AG08396 (cell line): ENCODE measurements at places on chromosomes 3 and 15.
A peak's percentile ranks its signal among the peaks of the same experiment; 100 is the strongest.

- DNase-seq, result no peak
These were observed 60.1 kb upstream of the PCSK6 start for GRCh38 chr15:101549647-101550046.

- DNase-seq, result no peak
These were observed 157.7 kb downstream of the SMAD6 start for GRCh38 chr15:66859688-66860253.

GRCh38 chr3:90180543-90180942 lies 1073.1 kb downstream of the EPHA3 start:
- DNase-seq, result no peak

DNA sequence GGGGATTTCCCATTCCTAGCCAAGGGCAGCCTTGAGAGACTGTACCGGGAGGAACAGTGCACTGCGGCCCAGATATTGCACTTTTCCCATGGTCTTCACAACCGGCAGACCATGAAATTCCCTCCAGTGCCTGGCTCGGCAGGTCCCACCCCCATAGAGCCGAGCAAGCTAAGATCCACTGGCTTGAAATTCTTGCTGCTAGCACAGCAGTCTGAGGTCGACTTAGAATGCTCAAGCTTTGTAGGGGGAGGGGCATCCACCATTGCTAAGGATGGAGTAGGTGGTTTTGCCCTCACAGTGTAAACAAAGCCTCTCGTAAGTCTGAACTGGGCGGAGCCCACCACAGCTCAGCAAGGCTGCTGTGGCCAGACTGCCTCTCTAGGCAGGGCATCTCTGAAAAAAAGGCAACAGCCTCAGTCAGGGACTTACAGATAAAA lies 156.3 kb downstream of the FRMD5 start:
- DNase-seq, result no peak

DNA sequence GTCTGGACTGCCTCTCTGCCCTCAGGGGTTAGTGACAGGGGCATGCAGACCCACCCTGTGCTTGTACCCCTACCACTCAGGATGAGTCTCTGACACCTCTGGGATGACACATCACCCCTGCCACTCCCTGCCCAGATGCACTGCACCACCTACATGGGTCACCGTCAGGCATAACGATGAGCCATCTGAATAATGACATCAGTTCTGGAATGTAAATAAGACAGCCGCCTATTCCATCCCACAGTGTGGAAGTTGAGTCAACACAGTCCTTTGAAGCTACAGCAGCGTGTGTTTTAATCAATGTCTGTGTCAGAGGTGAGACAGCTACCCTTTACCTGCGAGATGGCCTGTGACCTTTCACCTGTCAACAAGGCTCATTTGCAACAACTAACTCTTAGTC lies 268.7 kb upstream of the ARRDC4 start:
- DNase-seq, result no peak

DNA sequence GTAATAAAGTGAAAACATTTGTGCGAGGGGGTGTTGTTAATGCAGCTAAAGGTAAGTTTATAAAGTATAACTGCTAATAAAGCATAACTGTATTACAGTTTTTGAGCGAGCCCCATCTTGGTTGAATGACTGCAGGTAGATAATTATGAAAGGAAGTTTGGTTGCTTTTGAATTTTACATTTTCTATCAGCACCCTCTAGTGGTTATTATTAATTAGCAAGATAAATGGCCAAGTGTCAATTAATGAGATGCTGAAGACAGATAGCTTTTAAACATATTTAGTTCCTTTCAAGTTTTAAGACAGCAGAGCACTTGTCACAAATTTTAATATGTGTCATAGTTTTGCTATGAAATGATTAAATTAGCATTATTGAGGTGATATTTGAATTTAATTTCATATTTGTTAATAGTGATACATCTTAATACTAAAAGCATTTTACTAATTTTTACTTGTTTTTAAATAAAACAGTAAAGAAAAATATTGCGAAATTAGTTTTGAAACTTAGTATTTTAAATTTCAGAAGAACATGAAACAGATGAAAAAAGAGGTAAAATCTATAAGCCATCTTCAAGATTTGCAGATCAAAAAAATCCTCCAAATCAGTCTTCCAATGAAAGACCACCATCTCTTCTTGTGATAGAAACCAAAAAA lies 15.1 kb downstream of the U2SURP start:
- no peak for DNase-seq

GRCh38 chr3:66486646-66487045 lies 14.2 kb downstream of the LRIG1 start:
- peak; percentile 33 for DNase-seq

DNA sequence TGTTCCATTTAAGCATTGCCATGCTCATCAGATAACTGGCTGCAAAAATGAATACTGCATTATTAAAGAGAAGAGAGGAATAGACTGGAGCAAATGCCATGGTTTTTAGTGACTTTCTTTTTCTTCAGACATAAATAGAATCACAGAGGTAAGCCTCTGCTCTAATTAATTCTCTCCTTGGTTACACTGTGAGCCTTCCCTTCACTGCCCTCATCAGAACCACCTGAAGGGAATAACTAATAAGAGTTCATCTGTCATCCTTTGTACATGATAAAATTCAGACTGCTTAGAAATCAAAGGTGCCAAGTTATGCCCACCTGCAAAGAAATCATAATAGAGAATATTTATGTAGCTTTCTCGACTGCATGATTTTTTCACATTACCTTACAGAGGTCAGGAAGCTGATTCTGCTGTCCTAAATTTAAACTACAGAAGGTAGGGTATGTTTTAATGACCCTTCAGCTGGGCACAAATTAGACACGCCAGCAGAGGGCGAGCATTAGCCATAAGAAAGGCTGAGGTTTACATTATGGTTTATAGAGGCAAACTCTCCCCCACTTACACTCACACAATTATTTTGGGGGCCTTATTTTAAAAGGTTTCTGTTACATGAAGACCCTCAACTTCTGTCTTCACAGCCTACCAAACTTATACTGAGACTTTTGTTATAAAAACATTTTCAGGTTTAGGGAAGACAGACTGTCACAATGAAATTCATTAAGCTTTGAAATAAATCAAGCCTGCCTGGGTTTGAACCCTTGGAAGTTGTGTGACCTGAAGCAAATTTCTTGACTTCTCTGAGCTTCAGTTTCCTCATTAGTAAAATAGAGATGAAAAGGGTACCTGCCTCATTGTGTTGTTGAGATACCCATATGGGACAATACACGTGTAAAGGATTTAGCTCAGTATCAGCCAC lies 15.3 kb upstream of the UNC13C start:
- DNase-seq, result no peak

- DNase-seq, result no peak
These were observed 68.1 kb upstream of the PFN2 start for GRCh38 chr3:150038830-150039229.

DNA sequence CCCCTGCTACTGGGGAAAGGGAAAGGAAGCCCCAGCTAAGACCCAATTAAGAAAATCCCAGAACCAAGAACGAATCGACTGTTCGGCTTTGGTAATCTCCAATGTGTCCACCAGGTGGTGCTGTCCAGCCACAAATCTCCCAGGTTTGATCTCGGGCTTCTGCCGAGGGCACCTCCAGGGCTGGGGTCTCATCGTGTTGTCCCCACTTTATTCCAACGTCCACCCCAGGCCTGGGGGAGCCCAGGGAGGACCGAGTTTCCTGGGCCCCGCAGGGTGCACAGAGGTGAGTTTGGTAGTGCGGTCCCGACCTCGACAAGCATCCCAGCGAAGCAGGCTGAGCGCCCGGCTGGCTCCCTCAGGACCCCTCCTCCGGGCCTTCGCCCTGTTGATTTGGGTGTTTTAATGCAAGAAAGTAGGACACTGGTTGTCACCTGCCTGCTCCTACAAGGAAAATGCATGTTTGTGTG lies 185.1 kb downstream of the GOLGA6L6 start:
- DNase-seq, result peak; percentile 57

- no peak for DNase-seq
These were observed 68.7 kb upstream of the MB21D2 start for GRCh38 chr3:192986379-192986778.

DNA sequence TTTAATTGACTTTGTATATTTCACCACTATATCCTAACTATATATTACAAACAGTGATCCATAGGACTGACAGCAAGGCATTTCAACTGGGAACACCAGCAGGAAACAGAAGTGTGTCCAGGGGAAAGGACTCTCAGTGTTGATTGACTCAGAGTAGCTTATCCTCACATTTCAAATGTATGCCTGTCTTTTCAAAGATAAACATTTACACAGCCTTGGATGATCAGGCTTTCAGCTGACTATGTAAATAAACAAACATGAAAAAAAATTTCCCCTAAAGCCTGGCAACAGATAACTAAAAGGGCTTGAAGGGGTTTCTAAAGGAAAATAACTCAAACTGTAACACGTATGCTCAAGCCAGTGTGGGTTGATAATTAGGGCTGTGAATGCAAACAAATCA lies 321.8 kb downstream of the TBC1D5 start:
- no peak for DNase-seq

DNA sequence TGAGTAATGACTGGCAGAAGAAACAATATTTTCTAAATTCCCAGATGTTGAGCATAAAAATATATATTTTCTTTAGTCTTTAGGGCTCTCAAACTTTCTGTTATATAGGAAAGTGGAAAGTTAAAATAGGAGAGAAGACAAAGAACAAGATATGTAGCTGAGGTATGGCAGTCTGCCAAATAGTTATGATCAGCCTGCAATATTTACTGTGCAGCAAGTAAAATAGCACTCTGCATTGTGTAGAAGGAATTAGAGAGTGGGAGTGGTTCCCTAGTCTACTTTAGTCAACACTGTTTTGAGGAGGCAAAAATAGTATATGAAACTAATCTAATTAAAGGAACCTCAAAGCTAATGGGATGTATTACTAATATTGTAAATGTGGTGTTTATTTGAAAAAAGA lies 978.1 kb upstream of the ALCAM start:
- no peak for DNase-seq
